ENCODE measurements at places on chromosomes 2 and 18. TPM values are rescaled to one million over a fixed set of nuclear protein-coding genes. Genes with fewer than 3 reads are reported as not detected.
A peak's percentile ranks its signal among the peaks of the same experiment; 100 is the strongest.

The TCF7L1 gene
- total RNA-seq: 117 TPM

- H3K4me3 ChIP-seq: no peak overlapping the region
- DNase-seq: no peak
- no peaks in the 10 kb centered on the region for H3K36me3 ChIP-seq
- no peaks in the 10 kb centered on the region for H3K27me3 ChIP-seq
- no peak overlapping the region for H3K27ac ChIP-seq
Observed at GRCh38 chr2:37877457-37878315, 47.4 kb upstream of the RMDN2 start.

DNA sequence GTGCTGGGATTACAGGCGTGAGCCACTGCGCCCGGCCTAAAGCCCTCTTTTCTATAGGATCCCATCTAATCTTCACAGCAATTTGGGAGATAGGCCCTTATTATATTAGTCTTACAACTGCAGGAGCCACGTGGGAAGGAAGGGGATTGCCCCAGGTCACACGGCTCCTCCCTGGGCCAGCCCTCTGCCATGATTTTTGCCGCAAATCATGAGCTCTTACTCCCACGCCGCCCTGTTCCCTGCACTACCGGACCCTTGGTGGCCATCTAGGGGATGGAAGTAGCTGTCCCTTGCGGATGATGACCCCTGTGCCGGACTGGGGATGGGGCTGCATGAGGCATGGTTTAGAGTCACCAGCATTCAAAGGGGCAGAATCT, 28.4 kb upstream of the PTMA start:
- peaks cover 2% of the 10 kb centered on the region for H3K4me1 ChIP-seq
- H3K27ac ChIP-seq: peak overlapping the region; percentile 85
- H3K4me3 ChIP-seq: peak overlapping the region; percentile 75
- H3K27me3 ChIP-seq: no peaks in the 10 kb centered on the region

The MC2R gene
- total RNA-seq: not detected

DNA sequence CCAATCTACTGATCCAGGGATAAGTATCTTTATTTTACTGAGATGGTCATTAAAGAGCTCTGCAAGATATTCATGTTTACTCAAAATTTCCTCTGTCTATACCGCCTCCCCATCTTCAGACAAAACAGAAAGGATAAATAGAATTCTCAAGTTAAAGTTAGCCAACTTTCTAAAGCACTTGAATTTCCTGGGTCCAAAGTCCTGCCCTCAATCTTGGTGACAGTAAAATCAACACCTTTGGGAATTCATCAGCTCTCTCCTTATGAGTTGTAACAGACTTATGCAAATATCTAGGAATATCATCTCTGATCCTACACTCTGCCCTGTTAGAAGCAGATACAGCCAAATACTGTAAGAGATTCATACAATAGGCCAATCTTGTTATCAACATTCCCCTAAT, 122.5 kb upstream of the HAAO start:
- H3K27me3 ChIP-seq: no peaks in the 10 kb centered on the region
- H3K4me1 ChIP-seq: no peaks in the 10 kb centered on the region
- H3K4me3 ChIP-seq: no peak overlapping the region
- no peak overlapping the region for H3K27ac ChIP-seq
- DNase-seq: no peak

DNA sequence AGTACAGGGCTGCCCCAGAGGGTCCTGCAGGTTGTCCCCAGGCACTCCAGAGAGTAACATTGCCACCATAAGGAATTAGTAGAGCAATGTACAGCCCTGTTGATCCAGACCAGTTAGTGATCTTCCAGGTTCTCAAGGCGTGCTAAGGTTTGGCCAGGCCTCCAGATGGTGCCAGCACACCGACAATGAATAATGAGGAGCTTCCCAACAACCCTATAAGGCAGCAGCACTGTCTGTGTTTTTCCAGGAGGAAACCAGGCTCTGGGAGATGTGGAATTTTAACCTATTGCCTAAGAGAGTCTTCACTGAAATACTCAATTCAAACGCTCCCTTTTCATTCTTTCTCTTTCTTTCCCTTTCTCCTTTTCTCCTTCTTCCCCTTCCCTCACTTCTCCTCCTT, 122.1 kb downstream of the MGAT5 start:
- H3K27me3 ChIP-seq: no peaks in the 10 kb centered on the region
- H3K36me3 ChIP-seq: no peaks in the 10 kb centered on the region
- H3K4me3 ChIP-seq: no peak overlapping the region
- DNase-seq: peak; percentile 30
- no peak overlapping the region for H3K27ac ChIP-seq

DNA sequence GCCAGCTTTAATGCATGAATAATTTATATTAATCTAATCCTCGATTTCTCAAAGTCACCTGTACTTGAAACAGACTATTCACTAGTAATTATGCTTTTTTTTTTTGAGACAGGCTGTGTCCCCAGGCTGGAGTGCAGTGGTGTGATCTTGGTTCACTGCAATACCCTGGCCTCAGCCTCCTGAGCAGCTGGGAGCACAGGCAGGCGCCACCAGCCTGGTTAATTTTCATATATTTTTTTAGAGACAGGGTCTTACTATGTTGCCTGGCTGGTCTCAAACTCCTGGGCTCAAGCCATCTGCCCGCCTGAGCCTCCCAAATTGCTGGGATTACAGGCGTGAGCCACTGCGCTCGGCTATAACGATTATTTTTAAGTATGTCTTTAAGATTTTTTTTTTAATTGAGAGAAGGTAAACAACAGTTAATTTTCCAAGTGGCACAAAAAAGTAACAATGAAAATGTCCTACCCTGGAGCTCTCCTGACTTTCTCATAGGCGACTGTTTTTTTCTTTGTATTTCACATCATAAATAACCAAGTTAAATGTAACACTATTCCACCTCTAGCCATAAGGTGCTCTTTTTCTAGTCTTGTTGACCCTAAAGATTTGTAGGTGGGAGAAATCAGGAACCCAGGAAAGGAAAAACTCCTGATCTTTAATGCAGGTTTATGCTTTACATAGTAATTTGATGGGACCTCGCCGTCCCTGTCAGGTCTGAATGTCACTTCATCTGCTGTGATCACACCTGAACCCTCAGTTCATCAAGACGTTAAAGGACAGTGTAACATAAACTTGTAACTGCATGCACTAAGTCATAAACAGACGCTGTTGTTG, 1.3 kb upstream of the ANKRD12 start:
- H3K36me3 ChIP-seq: peaks cover 37% of the 10 kb centered on the region
- H3K27ac ChIP-seq: no peak overlapping the region
- H3K4me3 ChIP-seq: peak overlapping the region; percentile 94
- H3K4me1 ChIP-seq: no peaks in the 10 kb centered on the region
- DNase-seq: no peak

DNA sequence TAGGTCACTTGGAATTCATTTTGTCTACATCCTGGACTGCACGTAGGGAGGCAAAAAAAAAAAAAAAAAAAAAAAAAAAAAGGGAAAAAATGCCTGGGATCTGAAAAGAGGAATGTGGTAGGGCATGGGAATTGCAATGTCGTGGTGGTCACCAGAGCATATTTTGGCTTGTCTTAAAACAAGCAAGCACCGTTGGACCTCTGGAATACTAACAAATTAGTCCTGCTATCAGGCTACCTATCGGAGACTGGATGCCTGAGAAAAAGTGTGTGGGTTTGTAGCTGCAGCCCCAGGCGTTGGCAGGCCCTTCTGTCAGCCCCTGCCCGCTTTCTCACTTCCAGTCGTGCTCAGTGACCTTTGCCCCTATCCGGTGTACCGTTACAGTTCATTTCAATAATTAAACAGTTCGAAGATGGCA, 588.5 kb upstream of the ZEB2 start:
- H3K27me3 ChIP-seq: no peaks in the 10 kb centered on the region
- no peak overlapping the region for H3K4me3 ChIP-seq
- DNase-seq: no peak
- no peaks in the 10 kb centered on the region for H3K4me1 ChIP-seq

- no peaks in the 10 kb centered on the region for H3K36me3 ChIP-seq
- no peaks in the 10 kb centered on the region for H3K4me1 ChIP-seq
- no peak for DNase-seq
- no peaks in the 10 kb centered on the region for H3K27me3 ChIP-seq
- H3K27ac ChIP-seq: no peak overlapping the region
Observed at GRCh38 chr2:77712601-77713000, 190.4 kb upstream of the LRRTM4 start.

DNA sequence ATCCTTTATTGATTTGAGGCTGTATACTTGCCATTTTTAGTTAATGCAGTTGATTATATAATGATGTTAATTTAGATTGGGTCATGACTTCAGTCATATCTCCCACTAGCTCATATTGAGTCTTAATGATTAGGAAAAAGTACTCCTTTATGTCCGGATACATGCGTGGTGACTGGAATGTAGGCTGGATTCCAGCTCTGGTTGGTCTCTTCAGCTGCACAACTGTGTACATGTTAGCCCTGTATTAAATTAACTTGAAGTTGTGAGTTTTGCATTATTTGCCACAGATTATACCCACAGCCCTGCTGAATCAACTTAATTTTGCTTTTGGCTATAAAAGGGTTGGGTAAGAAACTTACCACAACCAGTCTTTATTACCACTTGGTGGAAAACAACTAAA, 22.5 kb downstream of the MOB4 start:
- H3K27ac ChIP-seq: no peak overlapping the region
- H3K4me3 ChIP-seq: no peak overlapping the region
- no peak for DNase-seq
- H3K4me1 ChIP-seq: no peaks in the 10 kb centered on the region
- H3K27me3 ChIP-seq: no peaks in the 10 kb centered on the region
- peaks cover 84% of the 10 kb centered on the region for H3K36me3 ChIP-seq

DNA sequence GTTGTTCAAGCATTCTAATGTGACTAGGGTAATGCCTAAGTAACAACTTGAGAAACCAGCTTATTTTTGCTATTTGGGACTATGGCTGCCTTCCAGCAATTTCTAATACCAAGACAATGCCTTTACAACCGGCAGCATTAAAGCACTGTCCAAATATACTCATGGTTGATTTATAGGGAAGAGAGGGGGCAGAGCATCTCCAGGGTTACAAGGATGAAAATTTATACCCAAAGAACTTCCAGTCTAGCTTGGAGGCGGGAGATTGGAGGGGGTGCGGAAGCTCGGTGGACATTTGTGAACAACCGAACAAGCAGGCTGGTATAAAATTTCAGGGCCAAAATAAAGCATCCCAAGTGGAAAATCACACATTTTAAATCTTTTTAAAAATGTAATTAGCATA, 294.9 kb upstream of the STON1 start:
- H3K4me3 ChIP-seq: no peak overlapping the region

DNA sequence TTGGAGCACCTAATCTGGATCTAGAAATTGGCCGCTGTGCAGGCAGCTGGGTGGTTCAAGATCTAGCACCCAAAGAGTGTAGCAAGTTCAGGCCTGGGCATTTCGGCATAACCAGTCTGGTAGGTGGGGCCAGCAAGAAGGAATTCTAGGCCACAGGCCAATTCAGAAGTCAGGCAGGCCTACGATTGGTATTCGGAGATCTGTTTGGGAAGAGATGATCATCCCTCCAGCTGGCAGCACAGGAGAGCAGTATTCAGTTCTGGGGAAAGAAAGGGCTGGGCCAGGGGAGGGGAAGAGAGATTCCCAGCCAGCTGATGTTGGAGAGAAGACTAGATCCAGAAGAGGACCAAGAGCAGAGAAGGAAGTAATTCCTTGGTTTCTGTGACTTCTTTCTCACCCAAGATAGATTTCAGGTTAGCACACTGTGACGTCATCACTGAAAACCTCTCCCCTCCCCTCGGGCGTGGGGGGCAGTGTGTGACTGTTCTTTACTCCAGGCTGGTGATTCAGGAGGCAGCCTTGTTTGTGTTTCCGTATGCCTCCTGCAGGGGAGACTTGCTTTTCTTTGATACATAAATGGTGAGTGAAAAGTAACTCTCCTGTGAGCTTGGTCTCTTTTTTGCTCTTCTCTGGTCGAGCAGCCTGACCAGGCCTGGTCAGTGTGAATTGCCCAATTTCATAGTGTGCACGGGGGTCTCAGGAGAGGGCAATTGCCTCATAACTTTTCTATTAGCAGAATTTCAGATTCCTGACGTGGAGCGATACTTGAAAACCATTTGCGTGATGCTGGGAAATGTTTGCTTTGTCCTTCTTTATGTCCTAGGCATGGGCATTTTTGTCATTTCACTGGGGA, 61.1 kb downstream of the MEIS1 start:
- H3K27me3 ChIP-seq: no peaks in the 10 kb centered on the region
- H3K4me1 ChIP-seq: peaks cover 9% of the 10 kb centered on the region
- no peaks in the 10 kb centered on the region for H3K36me3 ChIP-seq
- no peak overlapping the region for H3K4me3 ChIP-seq

DNA sequence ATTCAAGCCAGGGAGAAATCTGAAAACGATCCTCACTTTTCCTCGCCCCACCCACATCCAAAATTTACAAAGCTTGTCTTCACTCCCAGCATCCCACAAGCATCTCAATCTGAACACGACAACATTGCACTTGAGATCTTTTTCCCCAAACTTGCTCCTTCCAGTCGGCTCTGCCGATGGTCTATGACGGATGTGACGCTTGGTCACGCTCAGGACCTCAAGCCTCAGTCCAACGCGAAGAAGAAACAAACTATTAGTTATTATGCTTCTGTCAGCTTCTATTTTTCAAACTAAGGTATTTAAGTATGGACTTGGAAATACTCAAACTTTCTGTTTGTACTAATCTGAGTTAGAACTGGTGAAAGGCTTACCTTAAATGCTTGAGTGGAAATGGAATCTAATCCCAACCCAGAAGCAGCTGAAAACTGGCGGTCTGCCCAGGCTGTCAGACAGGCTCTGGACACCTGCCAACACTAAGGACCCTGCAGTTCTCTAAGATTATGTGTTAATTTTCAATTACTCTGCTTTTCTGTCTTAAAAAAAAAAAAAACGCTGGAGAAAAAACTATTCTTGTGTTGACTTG, 132.1 kb upstream of the DNMT3A start:
- no peak overlapping the region for H3K4me3 ChIP-seq
- H3K27ac ChIP-seq: no peak overlapping the region
- no peaks in the 10 kb centered on the region for H3K27me3 ChIP-seq
- H3K4me1 ChIP-seq: no peaks in the 10 kb centered on the region

DNA sequence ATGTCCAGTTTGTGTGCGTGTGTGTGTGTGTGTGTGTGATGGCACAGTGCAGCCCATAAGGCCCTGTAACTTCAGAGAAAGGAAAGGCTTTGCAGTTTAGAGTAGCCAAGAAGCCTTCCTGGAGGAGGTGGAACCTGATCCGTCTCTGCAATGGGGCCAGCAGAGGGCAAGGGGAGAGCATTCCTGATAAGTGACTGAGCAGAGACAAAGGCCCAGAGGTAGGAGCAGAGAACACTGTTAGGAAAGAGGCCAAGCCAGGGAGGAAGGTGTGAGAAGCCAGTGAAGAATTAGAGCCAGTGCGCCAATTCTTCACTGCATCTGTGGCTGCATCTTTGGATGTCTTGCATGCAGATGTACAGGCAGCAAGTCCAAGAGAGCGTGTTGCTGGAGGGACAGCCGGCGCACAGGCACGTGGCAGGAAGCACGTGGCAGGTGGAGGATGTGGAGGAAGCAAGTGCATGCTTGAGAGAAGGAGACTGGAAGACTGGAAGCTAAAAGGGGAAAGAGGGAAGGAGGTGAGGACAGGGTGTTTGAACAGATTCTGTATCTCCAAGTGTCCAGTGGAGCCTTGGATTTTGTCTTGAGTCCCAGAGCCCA, 196.3 kb downstream of the CTIF start:
- DNase-seq: peak; percentile 67
- H3K27me3 ChIP-seq: no peaks in the 10 kb centered on the region
- H3K27ac ChIP-seq: no peak overlapping the region
- H3K4me3 ChIP-seq: no peak overlapping the region

- H3K27me3 ChIP-seq: no peaks in the 10 kb centered on the region
- H3K36me3 ChIP-seq: no peaks in the 10 kb centered on the region
- H3K27ac ChIP-seq: no peak overlapping the region
- no peak for DNase-seq
- H3K4me3 ChIP-seq: no peak overlapping the region
Observed at GRCh38 chr18:34704823-34705222, 5.3 kb upstream of the DTNA start.

The GPBAR1 gene
- 0.44 TPM for total RNA-seq

- no peaks in the 10 kb centered on the region for H3K27me3 ChIP-seq
- H3K36me3 ChIP-seq: peaks cover 2% of the 10 kb centered on the region
- H3K4me1 ChIP-seq: peaks cover 3% of the 10 kb centered on the region
- DNase-seq: no peak
- no peak overlapping the region for H3K27ac ChIP-seq
Observed at GRCh38 chr18:61823595-61823994, 69.2 kb downstream of the RNF152 start.
